ENCODE measurements at places on chromosomes 11 and 22. TPM values are rescaled to one million over a fixed set of nuclear protein-coding genes. Genes with fewer than 3 reads are reported as not detected.

EFEMP2 gene
- 94.8 TPM for total RNA-seq

TRIM29 gene
- total RNA-seq = under 0.01 TPM

KCNC1 gene
- total RNA-seq = not detected

KLHL35 gene
- 4.3 TPM for total RNA-seq

CNIH2 gene
- under 0.01 TPM for total RNA-seq

LMO2 gene
- 2.1 TPM for total RNA-seq

PRDM10 gene
- total RNA-seq = 8.0 TPM

SCT gene
- total RNA-seq = not detected

GRAMD1B gene
- total RNA-seq = 16.8 TPM

YPEL4 gene
- 0.72 TPM for total RNA-seq

SCO2 gene
- total RNA-seq = 5.1 TPM

OR51F2 gene
- not detected for total RNA-seq

SLC22A6 gene
- total RNA-seq = not detected

PDXP gene
- total RNA-seq = 5.0 TPM

LRP4 gene
- 2.2 TPM for total RNA-seq

OR8D1 gene
- total RNA-seq = not detected

CRACR2B gene
- total RNA-seq = 0.72 TPM

DCHS1 gene
- total RNA-seq = 0.59 TPM

SAA4 gene
- total RNA-seq = not detected

OR51B5 gene
- total RNA-seq = not detected

NOX4 gene
- 1.8 TPM for total RNA-seq

C11orf97 gene
- not detected for total RNA-seq

CD44 gene
- 268 TPM for total RNA-seq

RBMXL2 gene
- total RNA-seq = not detected

TESMIN gene
- not detected for total RNA-seq

SYT13 gene
- total RNA-seq = under 0.01 TPM

CASP12 gene
- total RNA-seq = not detected

PHETA2 gene
- total RNA-seq = 23.9 TPM

OR52H1 gene
- 0.29 TPM for total RNA-seq

PHLDB1 gene
- 96.3 TPM for total RNA-seq

ZP1 gene
- total RNA-seq = 0.36 TPM

OR8G5 gene
- not detected for total RNA-seq

LRRC4C gene
- 2.2 TPM for total RNA-seq

KLHDC7B gene
- total RNA-seq = 0.29 TPM

MS4A6A gene
- total RNA-seq = not detected

POU2F3 gene
- not detected for total RNA-seq

CHRM1 gene
- not detected for total RNA-seq

ZNF215 gene
- total RNA-seq = 4.3 TPM

OR10A6 gene
- under 0.01 TPM for total RNA-seq

PTPRJ gene
- total RNA-seq = 10.9 TPM

C1QTNF5 gene
- total RNA-seq = 35.9 TPM

CFAP300 gene
- 6.5 TPM for total RNA-seq

APOC3 gene
- total RNA-seq = not detected

TMEM126B gene
- 81.6 TPM for total RNA-seq

GRAP2 gene
- not detected for total RNA-seq

TBX10 gene
- total RNA-seq = not detected

TRIM51 gene
- total RNA-seq = not detected

P2RX6 gene
- 5.1 TPM for total RNA-seq

C11orf86 gene
- total RNA-seq = not detected
